ENCODE measurements at places on chromosomes 12 and 14. TPM values are rescaled to one million over a fixed set of nuclear protein-coding genes. Genes with fewer than 3 reads are reported as not detected.

The RFX4 gene
- not detected for total RNA-seq

The GSKIP gene
- total RNA-seq, result 20.7 TPM

The GNB3 gene
- 0.66 TPM for total RNA-seq

The LALBA gene
- total RNA-seq, result not detected

The KCNC2 gene
- not detected for total RNA-seq

The RGS6 gene
- 0.57 TPM for total RNA-seq

The SEL1L gene
- total RNA-seq, result 39.0 TPM

The C12orf56 gene
- total RNA-seq, result not detected
